ENCODE measurements at places on chromosomes 4 and X.

DNA sequence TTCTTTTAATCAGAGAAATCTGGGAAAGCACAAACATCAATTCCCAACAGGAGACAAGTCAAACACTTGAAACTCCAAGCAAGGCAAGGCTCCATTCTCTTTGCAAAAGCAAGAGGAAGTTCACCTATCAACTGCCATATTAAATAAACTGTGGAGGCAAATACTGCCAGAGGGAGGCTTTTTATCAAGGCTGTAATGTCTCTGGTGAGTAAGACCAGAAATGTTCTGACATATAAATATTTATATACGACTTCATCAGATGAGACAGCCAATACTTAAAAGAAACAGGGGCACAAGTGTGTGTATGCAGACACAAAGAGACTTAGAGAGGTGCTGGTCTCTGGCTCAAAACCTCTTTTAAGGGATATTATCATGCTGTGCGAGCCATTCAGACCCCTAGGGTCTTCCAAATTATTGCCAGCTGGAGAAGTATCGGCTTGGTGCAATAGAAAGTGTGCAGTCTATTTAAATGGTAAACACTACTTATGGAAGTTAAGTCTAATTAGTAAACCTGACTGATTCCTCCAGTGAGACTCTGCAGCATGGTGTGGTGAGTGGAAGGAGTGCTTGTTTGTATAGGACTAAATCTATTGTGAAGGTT lies 24.4 kb downstream of the DCX start:
- no peak for DNase-seq

DNA sequence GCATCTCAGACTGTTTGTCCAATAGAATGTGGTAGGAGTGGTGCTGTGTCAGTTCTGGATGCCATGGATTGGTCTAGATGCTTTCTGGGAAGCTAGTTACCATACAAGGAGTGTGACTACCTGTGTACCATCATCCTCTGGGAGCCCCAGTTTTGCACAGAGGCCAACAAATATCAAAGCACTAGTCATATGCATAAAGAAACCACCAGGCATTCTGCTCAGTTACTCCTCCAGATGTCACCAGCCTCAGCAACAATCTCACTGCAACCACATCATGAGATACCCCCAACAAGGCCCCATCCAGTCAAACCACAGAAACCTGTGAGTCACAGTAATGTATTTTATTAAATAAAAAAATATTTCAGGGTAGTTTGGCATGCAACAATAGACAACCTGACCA lies 435.8 kb upstream of the CPEB2 start:
- no peak for DNase-seq

DNA sequence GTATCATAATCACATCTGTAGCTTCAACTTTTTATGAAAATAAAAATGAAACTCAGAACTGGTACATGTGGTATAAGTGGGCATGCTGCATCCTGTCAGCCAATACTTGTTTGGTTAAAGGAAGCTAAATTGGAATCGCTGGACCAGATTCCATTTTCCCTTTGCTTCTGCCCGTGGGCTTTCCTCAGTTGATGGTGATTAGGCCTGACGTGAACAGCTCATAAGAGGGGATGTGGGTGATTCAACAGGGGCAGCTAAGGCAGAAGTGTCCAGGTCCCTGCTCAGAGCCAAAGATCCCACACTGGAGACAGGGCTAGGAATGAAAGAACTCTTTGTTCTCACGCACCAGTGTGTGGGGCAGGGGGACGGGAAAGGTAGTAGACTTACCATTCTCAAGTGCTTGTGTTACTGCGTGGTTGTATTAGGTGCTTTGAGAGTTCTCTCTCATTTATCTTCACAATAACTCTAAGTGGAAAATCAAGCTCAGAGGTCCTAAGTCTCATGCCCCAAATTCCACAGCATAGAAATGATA lies 63.2 kb upstream of the GUCY1A1 start:
- no peak for DNase-seq

DNA sequence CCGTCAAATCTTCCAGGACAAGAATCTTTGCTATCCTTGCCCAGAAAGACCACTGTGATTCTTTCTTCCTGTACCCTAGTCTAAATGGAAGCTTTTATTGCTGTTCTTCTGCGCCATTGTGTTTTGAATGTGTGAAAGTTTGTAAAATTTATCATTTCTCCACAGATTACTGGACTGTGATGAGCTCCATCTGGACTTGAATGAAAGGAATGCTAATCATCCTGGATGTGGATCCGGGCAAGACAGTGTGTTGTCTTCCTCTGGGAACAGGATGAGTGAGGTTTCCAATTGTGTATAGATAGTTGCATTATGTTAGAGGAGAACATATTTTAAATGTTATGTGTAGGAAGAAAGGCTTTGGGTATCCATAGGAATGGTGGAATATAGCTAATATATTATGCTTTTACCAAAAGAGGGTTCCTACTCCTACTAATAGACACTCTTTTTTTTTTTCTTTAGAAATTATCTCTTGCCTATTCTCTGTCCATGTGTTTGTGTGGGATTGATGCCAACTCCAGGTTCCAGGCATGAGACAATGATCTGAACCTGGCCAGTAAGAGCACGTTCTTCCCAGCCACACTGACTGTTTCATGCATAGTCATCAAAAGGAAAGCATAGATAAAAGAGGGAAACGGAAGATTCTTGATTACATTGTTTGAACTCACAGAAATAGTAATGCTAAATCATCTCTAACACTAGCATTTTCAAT lies 803.6 kb upstream of the ADGRL3 start:
- no peak for DNase-seq

GRCh38 chr4:29861307-29861706 lies 858.9 kb upstream of the PCDH7 start:
- no peak for DNase-seq

- no peak for DNase-seq
These were observed 49.5 kb downstream of the IQCM start for GRCh38 chr4:149766135-149766534.
